Activated CD8-positive, alpha-beta T cell treated with anti-CD3 and anti-CD28 coated beads for 36 hours (primary cell): ENCODE measurements at places on chromosomes 1 and 21. TPM values are rescaled to one million over a fixed set of nuclear protein-coding genes. Genes with fewer than 3 reads are reported as not detected.

GRCh38 chr21:33473344-33473743 is 6.4 kb downstream of the TMEM50B start:
- peaks cover 28% of the 10 kb centered on the region for H3K4me1 ChIP-seq
- H3K27me3 ChIP-seq, result no peaks in the 10 kb centered on the region
- DNase-seq, result no peak
- no peak overlapping the region for H3K27ac ChIP-seq
- H3K4me3 ChIP-seq, result no peak overlapping the region

DNA sequence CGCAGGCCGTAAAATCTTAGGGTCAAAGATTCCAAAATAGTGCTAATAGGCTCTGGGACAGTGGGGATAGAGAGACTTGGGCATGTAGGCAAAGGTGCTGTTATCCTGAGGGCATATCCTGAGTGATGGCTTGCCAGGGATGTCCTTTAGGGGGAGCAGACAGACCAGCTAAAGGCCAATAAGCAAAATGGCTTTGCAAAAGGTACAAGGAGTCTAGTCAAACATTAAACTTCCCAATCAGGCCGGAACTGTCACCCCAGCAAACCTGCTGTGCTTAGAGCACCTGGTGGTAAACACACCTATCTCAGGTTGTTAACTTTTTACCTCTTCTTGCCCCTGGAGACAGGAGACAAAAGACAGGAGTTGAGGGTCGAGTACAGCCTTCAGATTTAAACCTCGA is 49.1 kb downstream of the TRABD2B start:
- no peaks in the 10 kb centered on the region for H3K36me3 ChIP-seq
- H3K4me1 ChIP-seq, result no peaks in the 10 kb centered on the region
- DNase-seq, result no peak
- H3K27me3 ChIP-seq, result peaks cover 2% of the 10 kb centered on the region
- no peak overlapping the region for H3K4me3 ChIP-seq

DNA sequence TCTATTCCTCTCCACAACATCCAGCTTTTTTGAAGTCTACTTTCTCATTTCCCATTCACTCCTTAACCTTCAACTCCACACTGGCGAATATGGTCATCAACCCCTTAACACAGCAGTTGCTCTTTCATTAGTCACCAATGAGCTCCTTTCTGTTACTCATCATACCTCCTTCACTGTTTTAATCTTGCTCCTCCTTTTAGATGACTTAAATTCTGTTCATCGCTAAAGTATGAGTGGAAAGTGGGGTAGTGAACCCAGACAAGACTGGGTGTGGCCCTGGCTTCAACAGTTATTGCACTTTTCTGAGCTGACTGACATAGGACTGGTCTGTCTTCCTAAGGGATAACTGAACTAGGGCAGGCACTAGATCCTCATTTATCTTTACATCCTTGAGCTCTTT is 51.3 kb downstream of the AKT3 start:
- H3K27ac ChIP-seq, result no peak overlapping the region
- H3K4me1 ChIP-seq, result peaks cover 33% of the 10 kb centered on the region
- no peak overlapping the region for H3K4me3 ChIP-seq
- H3K36me3 ChIP-seq, result peaks cover 11% of the 10 kb centered on the region

DNA sequence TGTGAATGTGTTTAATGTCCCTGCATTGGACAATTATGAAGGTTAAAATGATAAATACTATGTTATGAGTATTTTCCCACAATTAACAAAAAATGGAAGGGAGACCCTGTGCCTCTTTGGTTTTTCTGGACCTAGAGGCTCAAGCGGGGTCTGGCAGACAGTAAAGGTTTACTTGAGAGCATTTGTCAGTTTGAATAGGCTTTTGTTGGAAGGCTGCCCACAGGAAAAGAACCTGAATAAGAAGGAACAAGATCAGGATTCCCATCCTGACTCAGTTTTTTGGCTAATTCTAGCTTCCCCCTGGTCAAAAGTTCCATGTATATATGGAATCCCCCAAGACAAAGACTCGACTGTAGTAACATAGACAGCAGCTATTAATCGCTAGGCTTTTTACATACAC is 150.9 kb upstream of the JUN start:
- no peak overlapping the region for H3K27ac ChIP-seq
- DNase-seq, result no peak
- peaks cover 24% of the 10 kb centered on the region for H3K4me1 ChIP-seq
- H3K4me3 ChIP-seq, result no peak overlapping the region
- no peaks in the 10 kb centered on the region for H3K36me3 ChIP-seq

DNA sequence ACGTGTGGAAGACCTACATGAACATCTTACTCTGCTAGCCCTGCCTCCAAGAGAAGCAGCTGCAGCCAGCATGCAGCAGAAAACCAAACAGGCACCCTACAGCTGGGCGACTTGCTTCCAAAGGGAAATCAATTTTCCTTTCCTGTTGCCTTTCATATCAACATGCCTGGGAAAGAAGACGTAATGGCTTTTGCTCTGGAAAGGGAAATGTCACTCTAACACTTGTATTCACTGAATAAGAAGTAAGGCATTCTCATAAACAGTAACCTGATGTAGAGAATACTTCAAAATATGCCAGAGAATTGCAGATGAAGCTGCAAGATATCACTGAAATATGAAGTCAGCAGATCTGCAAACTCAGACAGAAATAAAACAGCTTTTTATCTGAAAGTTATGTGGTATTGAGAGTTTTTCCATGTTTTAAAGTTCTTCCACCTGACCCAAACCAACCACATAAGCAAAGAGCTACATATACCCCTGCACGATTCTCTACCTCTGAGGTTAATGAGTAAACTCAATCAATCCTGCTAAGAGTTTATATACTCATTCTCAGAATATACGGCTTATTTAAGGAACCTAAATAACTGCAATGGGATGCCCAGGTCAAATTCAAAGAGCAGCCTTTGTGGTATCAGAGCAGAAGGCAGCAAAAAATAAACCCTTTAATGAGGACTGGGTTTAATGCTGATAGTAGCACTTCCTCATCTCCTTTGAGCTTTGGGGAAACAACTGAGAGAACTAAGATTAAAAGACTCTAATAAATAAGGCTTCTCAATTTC is 150.9 kb downstream of the RERE start:
- H3K27me3 ChIP-seq, result no peaks in the 10 kb centered on the region
- no peak overlapping the region for H3K4me3 ChIP-seq
- H3K36me3 ChIP-seq, result peaks cover 2% of the 10 kb centered on the region
- no peak for DNase-seq
- peaks cover 34% of the 10 kb centered on the region for H3K4me1 ChIP-seq
- no peak overlapping the region for H3K27ac ChIP-seq

- H3K4me3 ChIP-seq, result no peak overlapping the region
- no peak overlapping the region for H3K27ac ChIP-seq
- H3K36me3 ChIP-seq, result no peaks in the 10 kb centered on the region
- no peak for DNase-seq
- H3K27me3 ChIP-seq, result no peaks in the 10 kb centered on the region
Observed at GRCh38 chr1:183908079-183908478, 103.2 kb downstream of the RGL1 start.

DNA sequence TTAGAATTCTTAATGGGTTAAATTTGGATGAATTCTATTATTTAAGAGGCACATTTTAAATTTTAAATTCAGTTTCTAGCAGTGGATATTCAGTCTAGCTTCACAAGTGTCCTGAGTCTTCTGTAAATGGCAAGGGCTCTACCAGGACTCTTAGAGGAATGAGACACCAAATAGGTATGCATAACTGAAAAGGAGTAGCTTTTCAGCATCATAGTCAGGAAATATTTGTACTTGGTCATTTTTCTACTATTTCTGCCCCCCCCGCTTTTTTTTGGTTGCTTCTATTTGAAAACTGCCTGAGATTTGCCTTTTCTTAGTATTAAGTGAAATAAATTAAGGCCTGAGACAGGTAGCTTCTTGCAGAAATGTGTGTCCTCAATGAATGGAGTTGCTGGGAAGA is 80.2 kb downstream of the MAST2 start:
- no peaks in the 10 kb centered on the region for H3K27me3 ChIP-seq
- no peak overlapping the region for H3K27ac ChIP-seq
- H3K4me3 ChIP-seq, result no peak overlapping the region
- no peaks in the 10 kb centered on the region for H3K36me3 ChIP-seq
- no peak for DNase-seq

GRCh38 chr1:236030534-236030933 is 34.4 kb downstream of the NID1 start:
- peaks cover 13% of the 10 kb centered on the region for H3K4me1 ChIP-seq
- DNase-seq, result no peak
- no peak overlapping the region for H3K27ac ChIP-seq
- H3K27me3 ChIP-seq, result no peaks in the 10 kb centered on the region
- H3K4me3 ChIP-seq, result no peak overlapping the region

- H3K36me3 ChIP-seq, result peaks cover 7% of the 10 kb centered on the region
- H3K27me3 ChIP-seq, result peaks cover 41% of the 10 kb centered on the region
- peak; percentile 44 for DNase-seq
- H3K4me3 ChIP-seq, result no peak overlapping the region
Observed at GRCh38 chr1:218345673-218346390, 696 bp downstream of the TGFB2 start.

GRCh38 chr1:9028921-9029705 is 2.9 kb upstream of the SLC2A7 start:
- DNase-seq, result no peak
- H3K27ac ChIP-seq, result no peak overlapping the region
- H3K27me3 ChIP-seq, result no peaks in the 10 kb centered on the region
- H3K4me3 ChIP-seq, result no peak overlapping the region

DNA sequence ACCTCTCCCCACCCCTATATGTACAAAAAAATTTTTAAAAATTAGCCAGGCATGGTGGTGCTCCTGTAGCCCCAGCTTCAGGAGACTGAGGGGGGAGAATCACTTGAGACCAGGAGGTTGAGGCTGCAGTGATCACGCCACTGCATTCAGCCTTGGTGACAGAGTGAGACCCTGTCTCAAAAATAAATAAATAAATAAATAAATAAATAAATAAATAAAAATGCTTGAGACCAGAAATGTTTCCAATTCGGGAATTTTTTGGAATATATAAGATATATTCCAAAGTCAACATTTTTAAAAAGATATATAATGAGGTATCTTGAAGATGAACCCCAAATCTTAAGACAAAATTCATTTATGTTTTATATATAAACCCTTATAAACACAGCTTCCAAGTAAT is 42.4 kb upstream of the RAB4A start:
- DNase-seq, result no peak
- H3K4me3 ChIP-seq, result no peak overlapping the region
- no peaks in the 10 kb centered on the region for H3K36me3 ChIP-seq
- H3K4me1 ChIP-seq, result peaks cover 14% of the 10 kb centered on the region
- H3K27me3 ChIP-seq, result peaks cover 2% of the 10 kb centered on the region

Gene PSRC1
- total RNA-seq, result 12.9 TPM

Gene AHDC1
- total RNA-seq, result 26.3 TPM

Gene ERG
- not detected for total RNA-seq

Gene RBP7
- total RNA-seq, result not detected
